HFFc6 (cell line): ENCODE measurements at places on chromosomes 3 and 15.

DNA sequence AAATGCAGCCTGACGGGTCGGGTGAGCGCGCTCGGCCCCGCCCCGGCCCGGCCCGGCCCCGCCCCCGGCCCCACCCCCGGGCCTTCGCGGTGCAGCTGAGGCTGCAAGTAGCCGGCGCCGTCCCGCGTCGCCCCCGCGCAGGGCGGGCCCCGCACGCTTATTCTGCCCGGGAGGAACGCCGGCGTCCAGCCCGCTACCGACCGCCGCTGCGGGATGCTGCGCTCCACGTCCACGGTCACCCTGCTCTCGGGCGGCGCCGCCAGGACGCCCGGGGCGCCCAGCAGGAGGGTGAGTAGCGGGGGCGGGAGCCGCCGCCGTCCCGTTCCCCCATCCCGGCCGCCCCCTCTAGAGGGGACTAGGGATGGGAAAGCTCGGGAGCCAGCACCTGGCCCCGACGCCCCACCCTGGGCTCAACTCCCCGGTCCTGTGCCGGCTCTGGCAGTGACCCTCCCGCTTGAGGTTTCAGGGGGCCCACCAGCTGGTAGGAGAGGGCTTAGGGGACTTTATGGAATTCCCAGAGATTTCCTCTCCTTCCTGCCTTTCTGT lies at the start of gene MYZAP:
Gene MYZAP (plus strand): TSS at position 83 of the 546 bp plus-strand sequence. CDS start 131 bp downstream, at position 214.
- DNase-seq: no peak

DNA sequence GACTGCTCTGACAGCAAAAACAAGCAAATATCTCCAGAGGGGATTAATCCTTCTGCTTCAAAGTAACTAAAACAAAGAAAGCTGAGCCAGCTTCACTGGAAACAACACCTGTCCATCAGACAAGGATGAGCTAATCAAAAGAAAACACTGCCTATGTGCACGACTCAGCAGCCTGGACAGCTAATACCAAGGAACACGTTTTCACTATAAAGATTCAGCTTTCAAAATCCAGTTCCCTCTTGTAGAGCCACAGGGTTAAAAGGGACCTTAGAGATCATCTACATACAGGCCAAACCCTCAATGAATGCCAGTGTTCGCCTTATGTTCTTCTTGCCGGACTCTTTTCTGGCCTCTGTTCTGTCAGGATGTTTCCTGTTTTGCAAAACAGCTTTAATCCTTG lies 6.9 kb downstream of the TUSC7 start:
- DNase-seq: no peak

GRCh38 chr15:60551781-60552161 lies 72.8 kb upstream of the ICE2 start:
- DNase-seq: no peak

- DNase-seq: no peak
Observed at GRCh38 chr3:12752809-12753208, 6.2 kb downstream of the TMEM40 start.

DNA sequence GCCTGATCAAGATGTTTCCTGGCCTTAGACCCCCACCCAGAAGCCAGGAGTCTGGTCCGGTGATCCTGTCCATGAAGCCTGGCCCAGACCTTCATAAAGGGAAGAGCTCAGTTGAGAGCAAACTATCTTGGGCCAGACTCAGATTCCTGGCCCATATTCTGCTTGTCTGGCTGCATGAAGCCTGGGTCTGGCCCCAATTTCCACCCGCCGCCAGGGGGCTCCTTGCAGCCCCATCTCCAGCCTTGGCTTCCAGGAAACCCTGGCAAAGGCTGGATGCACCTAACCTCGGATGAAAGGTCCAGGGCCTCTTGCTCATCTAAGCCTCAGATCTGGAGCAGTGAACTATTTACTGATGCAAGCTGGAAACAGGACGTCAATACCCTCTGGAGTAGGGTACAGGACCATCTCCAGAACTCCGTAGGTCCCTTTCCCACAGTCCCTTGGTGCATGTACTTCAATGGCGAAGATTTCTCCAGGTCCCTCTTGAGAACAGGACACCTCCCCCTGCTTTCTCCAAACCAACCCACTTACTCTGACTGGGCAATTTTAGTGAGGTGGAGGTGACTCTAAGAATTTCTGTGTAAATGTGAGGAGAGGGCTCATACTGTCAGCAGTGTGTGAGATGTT lies 5.6 kb downstream of the FOXL2 start:
- peak; percentile 45 for DNase-seq
